ENCODE measurements at places on chromosomes 4 and X.

DNA sequence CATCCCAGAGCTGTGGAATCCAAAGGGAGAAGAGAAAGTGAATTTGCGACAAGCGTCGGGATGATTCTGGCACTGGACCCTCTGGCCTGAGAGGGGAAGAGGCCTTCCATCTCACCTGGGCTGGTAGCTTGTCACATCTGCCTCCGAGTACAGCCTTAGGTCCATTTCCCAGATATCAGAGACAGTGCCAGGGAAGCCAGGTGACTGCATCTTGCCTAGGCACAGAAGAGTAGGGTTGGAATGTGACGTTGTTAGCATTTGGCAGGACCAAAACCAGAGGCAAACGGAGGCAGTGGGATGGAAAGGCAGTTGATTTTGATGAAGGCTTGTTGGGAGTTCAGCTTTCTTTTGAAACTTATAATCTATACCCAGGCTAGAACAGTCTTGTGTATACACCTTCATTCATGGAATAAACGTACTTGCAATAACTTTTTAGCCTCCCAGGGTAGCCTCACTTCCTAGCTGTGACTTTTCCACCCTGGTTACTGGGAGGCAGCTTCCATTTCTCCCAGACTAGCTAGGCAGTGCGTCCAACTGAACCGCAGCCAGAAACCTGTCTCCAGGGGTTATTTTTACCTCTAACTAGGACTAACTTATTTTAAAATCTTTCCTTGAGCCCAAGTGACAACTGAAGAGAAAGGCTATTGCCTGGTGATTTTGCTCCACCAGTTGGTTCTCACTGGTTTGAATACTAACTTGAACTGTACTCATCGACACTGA, 5.9 kb downstream of the SOD3 start:
- DNase-seq: no peak

GRCh38 chr4:2370597-2371320, 47.7 kb downstream of the ZFYVE28 start:
- DNase-seq: no peak

DNA sequence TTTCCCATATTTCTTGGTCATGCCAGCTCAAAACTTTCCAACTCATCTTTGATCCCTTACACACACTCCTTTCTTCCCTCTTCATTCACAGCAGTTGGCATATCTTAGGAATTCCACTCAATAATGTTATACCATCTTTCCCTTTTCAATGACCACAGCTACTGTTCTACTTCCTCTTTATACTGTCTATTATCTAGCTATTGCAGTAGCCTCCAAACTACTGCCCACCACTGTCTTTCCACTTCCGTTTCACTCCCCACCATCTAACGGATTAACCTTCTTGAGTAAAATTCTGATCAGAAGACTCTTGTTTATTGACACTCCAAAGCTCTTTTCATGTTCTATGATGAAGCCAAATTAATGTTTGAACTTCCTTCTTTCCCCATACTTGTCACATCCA, 55.8 kb downstream of the ADAMTS3 start:
- no peak for DNase-seq

DNA sequence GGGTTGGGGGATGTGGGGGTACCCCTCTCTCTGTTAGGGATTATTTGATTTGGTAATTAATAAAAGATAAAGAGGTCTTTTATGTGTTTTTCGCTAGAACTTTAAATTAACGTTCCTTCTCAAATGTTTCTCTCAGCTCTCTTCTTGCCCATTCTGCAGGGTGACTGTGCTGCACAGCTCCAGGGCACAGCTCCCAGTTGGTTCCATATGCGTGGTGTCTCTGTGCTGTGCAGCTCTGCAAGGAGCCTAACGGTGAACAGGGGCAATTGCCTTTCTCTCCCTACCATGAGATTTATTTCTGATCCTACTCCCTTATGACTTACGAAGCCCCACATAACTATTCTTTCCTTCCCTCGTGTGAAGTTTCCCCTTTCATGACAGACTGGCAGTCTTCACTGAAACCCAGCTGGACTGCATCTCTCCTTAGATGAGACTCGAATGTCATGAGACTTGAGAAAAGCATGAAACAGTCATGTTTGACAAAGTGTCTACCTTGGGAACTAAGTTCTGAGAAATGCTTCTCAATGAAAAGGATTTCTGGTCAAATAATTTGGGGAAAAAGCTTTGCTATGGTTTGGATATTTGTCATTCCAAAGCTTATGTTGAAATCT, 50.2 kb upstream of the SPRY1 start:
- DNase-seq: no peak

DNA sequence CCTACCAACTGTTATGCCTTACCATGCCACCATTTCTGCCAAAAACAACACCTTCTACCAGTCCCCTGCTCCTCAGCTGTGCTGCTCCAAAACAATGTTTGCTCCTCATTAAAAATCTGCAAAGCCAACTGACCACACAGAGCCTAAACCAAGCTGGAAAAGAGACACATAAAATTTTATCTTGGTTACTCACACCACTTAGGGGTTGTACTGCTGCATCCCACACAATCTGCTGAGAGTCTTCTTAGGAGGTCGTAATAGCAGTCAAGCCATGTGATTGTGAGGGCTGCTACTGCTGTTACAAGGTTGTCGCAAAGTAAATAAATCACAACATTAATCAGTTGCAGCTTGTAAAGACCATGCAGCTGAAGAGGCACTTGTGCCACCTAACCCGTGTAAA, 607.4 kb upstream of the FAM241A start:
- DNase-seq: peak; percentile 56

DNA sequence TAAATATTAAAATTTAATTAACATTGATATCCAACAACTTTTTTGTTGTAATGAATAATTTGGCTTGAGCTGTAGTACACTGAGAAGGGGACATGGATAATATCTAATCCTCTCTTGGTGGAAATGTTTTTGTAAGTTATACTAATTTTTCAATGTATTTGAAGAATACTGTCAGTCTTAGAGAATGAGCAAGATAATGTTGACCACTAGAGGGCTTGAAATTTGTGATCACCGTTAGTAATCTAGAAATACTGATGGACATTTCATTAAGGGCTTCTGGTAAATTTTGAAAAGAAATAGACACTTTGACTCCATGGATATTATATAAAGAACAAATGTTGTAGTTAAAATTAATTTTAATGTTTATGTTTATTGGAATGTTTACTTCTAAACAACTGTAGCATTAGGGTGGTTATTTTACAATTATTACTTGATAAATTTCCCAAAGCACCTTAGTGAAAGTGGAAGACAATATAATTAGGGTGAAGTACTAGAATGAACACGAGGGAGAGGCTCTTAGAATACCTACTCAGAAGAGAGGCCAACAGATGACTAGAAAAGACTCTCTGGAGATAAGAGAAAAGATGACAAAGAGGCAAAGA, 20.0 kb upstream of the CAMK2D start:
- peak; percentile 40 for DNase-seq

DNA sequence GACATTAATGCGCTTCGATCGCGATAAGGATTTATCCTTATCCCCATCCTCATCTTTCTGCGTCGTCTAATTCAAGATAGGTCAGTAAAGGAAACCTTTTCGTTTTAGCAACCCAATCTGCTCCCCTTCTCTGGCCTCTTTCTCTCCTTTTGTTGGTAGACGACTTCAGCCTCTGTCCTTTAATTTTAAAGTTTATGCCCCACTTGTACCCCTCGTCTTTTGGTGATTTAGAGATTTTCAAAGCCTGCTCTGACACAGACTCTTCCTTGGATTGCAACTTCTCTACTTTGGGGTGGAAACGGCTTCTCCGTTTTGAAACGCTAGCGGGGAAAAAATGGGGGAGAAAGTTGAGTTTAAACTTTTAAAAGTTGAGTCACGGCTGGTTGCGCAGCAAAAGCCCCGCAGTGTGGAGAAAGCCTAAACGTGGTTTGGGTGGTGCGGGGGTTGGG, 528 bp upstream of the FGF2 start:
- no peak for DNase-seq

- peak; percentile 44 for DNase-seq
Measured at GRCh38 chr4:78057600-78058550, 752 bp downstream of the FRAS1 start.

DNA sequence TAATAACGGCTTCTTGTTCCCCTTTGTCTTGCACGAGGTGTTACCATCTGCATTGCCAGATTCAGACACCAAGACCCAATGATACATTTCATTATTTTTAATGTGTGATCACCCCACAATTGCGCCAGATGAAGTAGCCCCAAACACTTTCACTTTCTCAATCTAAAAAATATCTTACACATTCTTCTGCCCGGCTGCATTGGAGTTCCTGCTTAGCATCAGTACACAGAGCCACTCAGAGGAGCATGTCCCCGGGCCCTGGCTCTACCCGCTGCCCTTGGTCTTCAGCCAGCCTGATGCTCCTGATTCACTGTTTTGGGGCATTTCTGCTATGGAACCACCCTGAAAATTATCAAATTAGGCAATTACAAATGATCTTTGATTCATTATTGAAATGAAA, 66.0 kb upstream of the TENM3 start:
- no peak for DNase-seq

- DNase-seq: peak; percentile 3
Measured at GRCh38 chr4:40058121-40058520, 1.5 kb downstream of the N4BP2 start.

DNA sequence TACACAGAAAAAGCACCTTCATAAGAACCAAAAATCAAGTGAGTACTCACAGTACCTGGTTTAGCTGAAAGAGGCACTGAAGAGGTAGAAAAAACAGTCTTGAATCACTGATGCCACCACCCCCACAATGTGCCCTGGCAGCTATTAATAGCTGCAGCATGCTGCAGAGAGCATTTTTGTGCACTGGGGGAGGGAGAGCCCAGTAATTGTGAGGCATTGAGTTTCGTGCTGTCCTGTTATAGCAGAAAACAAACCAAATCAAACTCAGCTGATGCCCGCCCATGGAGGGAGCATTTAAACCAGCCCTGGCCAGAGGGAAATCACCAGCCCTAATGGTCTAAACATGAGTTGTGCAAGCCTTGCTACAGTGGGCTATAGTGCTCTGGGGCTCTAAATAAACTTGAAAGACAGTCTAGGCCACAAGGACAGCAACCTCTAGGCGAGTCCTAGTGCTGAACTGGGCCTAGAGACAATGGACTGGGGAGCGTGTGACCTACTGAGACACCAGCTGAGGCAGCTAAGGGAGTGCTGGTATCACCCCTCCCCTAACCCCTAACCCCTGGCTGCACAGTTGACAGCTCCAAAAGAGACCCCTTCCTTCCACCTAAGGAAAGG, 106.3 kb upstream of the TMLHE start:
- no peak for DNase-seq

- peak; percentile 47 for DNase-seq
Measured at GRCh38 chrX:40651620-40652223, 4.4 kb upstream of the CXorf38 start.

- DNase-seq: no peak
Measured at GRCh38 chr4:179200681-179201080, 1758.4 kb upstream of the AGA start.

DNA sequence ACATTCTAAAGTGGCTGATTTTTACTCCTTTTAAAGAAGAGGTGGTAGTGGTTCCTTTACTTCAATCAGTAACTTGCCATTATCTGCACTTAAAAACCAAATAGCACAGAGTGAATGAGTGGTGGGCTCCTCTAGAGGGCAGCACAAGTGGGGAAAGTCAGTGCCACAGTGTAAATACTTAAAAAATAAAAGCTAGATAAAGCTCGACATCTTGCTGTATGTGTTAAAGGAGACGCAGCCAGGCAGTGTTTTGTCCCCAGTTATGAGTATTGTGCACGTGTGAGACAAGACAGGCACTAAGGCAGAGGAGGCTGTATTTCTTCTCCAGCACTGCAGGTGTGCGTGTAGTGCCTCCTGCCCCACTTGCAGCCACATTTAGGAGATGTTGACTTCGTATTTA, 24.6 kb downstream of the NAP1L5 start:
- peak; percentile 31 for DNase-seq

GRCh38 chr4:176270669-176271068, 1.6 kb upstream of the ASB5 start:
- peak; percentile 99 for DNase-seq

DNA sequence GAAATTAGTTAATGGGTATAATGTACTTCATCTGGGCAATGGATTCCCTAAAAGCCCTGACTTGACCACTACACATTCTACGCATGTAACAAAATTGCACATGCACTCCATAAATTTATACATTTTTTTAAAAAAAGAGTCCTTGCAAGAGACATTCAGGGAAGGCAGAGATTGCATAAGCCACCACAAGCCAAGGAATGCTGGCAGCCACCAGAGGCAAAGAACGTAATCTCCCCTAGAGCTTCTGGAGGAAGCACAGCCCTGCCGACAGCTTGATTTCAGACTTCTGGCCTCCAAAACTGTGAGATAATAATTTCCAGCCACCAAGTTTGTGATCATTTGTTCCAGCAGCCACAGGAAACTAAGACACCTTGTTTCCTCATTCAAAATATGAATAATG, 185.6 kb upstream of the GALNT7 start:
- no peak for DNase-seq

DNA sequence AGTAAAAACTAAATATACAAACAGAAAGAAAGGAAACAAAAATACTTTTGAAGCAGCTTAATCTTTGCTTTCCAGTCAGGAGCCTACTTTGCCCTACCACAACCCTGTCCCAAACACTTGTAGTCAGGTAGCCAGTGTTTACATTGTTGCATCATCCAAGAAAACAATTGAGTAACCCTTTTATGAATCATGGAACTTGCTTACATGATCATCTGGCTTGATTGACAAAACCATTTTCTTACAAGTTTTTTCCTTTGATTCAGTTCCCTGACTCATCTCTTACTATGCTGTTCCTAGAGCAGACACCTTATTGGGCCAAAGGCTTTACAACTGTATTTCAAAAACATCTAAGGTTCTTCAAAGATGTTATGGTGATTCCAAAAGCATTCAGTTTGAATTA, 740.1 kb downstream of the KLHL13 start:
- DNase-seq: no peak

DNA sequence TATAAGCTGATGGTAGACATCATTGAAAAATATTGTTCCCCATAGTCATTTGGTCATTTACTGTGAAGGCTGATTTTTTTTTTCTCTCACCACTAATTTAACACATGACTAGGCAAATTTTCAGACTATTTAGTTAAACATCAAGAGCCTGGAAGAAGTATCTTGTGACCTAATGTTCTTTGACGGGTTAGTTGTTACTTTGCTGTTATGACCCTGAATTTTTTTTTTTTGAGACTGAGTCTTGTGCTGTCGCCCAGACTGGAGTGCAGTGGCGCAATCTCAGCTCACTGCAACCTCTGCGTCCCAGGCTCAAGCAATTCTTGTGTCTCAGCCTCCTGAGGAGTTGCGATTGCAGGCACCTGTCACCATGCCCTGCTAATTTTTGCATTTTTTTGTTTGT, 67.0 kb downstream of the HPF1 start:
- no peak for DNase-seq

GRCh38 chr4:48664938-48665337, 115.1 kb downstream of the FRYL start:
- no peak for DNase-seq
